ENCODE measurements at places on chromosomes 3 and 15.

- DNase-seq, result peak; percentile 20
Measured at GRCh38 chr3:180036671-180037455, at the start of gene PEX5L. Gene PEX5L (minus strand): TSS chr3:180036937. CDS start chr3:180036599, 338 bp downstream.

- DNase-seq, result no peak
Measured at GRCh38 chr3:99634881-99635280, 3.5 kb upstream of the COL8A1 start.

DNA sequence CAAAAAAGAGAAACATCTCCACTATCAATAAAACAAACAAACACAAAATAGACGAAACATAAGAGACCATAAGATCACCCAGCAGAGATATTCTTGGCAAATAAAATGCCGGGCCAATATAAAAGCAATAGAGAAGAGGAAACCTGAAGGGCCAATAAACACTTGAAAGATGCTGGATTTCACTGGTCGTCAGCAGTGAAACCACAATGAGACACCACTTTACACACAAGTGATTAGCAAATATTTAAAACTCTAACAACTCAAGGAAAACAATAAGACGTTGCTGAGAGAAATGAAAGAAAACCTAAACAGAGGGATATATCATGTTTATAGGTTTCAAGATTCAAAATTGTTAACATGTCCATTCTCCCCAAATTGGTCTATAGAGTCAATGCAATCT, 148.5 kb downstream of the WDR76 start:
- DNase-seq, result no peak

DNA sequence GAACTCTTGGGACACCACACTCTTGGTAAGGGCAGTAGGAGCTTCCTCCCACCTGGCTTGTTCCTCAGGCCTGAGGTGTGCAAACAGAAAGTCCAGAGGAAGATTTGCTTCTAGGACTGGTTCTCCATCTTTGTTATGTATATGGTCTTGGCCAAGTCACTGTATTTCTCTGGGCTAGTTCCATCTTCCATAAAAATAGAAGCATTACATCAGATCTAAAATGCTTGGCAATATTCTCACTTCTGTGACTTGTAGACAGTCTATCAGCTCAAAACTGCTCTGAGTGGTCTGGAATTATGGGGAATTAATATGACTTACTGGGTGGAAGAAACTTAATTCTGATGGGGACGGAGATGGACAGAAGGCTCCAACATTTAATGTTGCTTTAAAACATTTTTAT, 55.2 kb downstream of the TMEM108 start:
- no peak for DNase-seq

- DNase-seq, result no peak
Measured at GRCh38 chr15:33956397-33956796, 11.9 kb upstream of the CHRM5 start.

- no peak for DNase-seq
Measured at GRCh38 chr3:163812006-163812405, 1266.3 kb downstream of the SI start.

DNA sequence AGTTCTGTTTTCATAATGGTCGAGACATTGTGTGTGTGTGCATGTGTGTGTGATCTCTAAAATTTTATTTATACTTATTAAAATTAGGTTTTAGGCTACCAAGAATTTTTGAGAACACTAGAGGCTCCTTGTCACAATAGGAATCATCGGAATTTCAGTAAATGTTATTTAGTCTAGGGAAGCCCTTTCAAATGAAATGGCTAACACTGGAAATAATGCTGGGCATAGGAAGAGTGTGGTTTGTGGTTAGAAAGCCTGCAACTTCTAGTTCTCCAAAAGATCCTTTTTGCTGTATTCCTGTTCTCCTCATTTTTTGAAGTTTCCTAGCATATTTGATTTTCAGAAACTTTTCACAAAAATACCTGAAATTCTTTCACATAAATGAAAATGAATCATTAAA, 92.5 kb upstream of the MBNL1 start:
- DNase-seq, result no peak

DNA sequence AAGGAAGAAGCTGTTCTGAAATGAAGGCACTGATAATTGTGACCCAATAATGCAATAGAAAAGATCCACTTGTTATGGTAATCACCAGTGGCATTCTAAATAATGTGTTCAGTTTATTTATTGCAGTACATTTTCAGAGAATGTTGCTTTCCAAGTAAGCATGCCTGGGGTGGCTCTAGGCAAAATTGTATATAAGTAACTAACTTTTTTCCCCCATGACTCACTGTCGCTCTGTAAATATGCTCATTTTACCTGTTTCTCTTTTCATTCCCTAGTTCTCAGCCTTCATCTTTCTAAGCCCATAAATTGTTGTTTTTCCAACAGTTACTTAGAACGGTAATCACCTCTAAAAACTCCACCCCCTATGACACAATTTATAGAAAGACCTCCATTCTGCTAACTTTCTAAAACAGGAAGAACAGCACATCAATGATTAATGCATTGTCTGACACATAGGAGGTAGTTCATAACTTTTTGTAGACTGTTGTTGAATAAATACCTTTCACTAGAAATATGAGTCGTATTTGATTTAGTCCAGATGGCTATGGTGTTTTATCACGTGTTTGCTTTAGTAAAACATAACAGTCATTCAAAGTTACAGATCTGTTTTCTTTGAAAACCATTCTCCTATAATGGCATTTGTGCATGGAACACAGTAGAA, 143.1 kb downstream of the LSAMP start:
- DNase-seq, result no peak

DNA sequence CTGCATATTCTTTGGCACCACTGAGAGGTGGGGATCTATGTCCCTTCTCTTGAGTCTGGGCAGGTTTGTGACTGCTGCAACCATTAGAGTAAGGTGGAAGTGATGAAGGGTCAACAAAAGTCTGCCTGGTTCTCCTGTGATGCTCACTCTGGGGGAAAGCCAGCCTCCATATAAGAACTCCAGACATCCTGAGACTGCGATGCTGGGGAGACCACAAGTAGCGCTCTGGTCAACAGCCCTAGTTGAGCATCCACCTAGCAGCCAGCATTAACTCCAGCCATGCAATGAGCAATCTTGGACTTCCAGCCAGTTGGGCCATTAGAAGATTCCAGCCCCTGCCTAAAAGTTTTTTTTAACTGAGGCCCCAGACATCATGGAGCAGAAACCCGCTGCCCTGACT, 62.8 kb downstream of the SCN11A start:
- DNase-seq, result no peak

GRCh38 chr3:54514006-54514405, 391.7 kb downstream of the CACNA2D3 start:
- DNase-seq, result no peak

- no peak for DNase-seq
Measured at GRCh38 chr15:94383706-94384105, 152.3 kb downstream of the MCTP2 start.

DNA sequence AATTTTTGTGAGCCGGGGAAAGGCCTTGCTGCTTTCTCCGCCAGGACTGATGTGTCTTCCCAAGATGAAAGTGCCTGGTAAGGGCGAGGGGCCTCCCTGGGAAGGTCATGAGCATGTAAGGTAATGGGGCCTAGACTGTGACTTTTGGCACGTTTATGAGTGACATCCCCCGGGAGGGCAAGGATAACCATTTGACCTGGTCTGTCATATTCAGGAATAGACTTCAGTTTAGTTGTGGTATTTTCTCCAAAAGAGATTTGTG, 631 bp upstream of the CNBP start:
- DNase-seq, result no peak

DNA sequence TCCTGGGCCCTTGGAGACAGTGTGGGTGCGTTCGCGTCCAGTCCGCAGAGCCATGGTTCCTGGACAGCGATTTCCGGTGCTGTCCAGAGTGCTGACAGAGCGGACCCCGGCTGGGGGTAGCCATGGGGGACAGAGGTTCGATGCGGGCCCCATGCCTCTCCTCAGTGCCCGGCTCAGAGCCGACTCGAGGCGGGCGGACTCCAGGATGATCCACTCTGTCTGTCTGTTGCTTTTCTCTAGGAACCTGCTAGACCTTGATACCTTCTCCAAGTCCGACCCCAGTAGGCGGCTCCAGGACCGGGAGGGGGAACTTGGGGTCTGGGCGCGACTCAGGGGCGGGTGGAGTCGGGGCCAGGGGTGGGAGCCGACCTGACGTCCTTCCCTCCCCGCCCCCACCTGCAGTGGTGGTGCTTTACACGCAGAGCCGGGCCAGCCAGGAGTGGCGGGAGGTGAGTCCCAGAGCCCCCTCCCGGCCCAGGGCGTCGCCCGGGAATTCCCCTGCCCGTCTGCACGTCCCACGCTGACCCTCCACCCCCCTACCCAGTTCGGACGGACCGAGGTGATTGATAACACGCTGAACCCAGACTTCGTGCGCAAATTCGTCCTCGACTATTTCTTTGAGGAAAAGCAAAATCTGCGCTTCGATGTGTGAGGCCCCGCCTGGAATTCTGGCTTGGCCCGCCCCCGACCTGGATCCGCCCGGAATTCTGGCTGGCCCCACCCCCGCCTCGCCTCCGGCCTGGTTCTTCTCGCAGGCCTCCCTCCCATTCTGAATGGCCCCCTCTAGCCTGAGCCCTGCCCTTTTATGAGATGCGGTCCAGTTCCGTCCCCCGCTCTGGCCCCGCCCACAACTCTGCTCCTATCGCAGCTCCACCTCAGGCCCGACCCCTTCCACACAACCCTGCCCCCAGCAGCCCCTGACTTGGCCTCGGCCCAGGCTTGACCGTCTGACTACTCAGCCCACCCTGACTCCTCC, 1.0 kb downstream of the CPNE9 start:
- no peak for DNase-seq

DNA sequence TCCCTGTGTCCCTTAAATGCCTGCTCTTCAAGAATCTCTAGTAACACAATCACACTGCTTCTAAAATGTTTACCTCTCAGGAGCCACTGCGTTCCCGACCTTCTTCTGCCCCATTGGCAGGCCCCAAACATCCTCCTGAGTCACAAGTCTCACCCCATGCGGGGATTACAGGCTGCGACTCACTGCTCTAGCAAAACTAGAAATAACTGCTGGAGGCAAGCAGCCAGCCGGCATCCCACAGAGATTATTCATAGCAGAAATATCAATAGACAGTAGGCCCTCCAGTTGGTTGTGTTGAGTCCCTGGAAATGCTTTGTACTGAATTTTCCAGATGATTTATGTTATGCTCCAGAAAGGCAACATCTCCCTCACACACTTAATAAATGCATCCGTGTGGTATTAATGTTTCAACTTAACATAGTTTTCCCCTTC, 64.8 kb downstream of the RFTN1 start:
- no peak for DNase-seq

- DNase-seq, result no peak
Measured at GRCh38 chr15:51375966-51376640, 34.6 kb downstream of the GLDN start.

GRCh38 chr3:134466331-134466730, 19.5 kb downstream of the ANAPC13 start:
- no peak for DNase-seq

- no peak for DNase-seq
Measured at GRCh38 chr3:10522646-10523303, 17.4 kb upstream of the ATP2B2 start.

- DNase-seq, result no peak
Measured at GRCh38 chr15:62121273-62122015, 43.6 kb downstream of the C2CD4B start.

DNA sequence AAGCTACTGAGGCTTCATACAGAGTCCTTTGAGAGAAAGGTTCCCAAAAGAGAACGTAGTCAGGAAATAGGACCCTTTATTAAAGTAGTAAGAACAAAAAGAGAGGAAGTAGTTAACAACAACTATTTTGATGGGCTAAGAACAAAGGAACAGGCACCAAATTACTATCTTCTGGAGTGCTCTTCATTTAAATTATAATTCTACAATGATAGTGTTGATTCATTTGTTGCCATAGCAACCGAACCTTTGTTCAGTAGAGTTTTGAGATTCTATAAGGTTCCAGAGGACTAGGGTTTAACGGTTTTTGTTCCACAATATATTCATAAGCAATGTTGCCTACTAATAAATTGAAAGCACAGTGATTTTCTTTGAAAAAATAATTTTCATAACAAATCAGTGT, 78.8 kb downstream of the CMSS1 start:
- no peak for DNase-seq

DNA sequence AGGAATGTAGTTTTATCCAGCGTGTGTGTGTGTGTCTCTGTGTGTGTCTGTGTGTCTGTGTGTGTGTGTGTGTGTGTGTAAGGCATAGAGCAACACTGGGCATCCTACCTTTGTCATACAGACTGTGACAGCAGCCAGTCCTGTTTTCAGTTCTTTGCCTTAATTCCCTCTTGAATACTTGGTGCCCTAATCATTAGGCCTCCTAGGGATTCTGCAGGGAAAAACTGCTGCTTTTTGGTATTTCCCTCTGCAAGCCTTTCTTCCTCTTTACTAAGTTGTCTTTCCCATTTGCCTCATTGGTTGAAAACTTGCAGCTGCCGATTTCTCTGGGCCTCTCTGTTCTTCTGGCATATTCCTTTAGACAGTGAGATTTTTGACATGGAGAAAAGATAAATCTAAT, 9.2 kb downstream of the SLC25A36 start:
- no peak for DNase-seq

- no peak for DNase-seq
Measured at GRCh38 chr3:194745422-194746184, 59.9 kb downstream of the FAM43A start.

DNA sequence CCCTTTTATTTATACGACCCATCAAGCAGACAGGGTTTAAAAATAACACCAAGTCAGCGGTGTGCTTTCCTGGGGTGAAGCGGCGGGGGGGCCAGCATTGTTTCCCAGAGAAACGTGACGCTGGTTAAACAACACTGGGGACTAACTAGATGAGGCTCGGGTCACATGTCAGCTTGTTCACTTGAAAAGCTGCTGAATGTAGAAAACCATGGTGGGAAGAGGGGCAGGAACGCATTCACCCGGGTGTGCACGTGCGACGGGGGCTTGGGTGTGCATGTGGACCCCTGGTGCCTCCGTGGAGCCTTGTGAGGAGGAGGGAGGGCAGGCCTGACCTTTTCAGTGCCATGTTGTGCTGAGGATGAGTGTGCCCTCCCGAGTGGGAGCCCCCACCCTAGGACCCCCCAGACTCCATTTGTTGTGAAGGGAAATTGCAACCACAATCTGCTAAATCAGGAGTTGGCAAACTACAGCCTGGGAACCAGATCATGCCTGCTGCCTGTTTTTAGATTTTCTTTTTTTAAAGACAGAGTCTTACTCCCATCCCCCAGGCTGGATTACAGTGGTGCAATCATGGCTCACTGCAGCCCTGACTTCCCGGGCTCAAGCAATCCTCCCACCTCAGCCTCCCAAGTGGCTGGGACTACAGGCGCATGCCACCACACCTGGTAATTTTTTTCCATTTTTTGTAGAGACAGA, 70.4 kb upstream of the CMTM7 start:
- no peak for DNase-seq

- DNase-seq, result no peak
Measured at GRCh38 chr15:26634319-26634718, 138.5 kb downstream of the GABRB3 start.

- DNase-seq, result no peak
Measured at GRCh38 chr3:50606596-50606995, 5.0 kb downstream of the CISH start.
